ENCODE measurements at places on chromosomes 4 and X.

- DNase-seq = no peak
Measured at GRCh38 chrX:14051416-14051815, 21.7 kb upstream of the GEMIN8 start.

DNA sequence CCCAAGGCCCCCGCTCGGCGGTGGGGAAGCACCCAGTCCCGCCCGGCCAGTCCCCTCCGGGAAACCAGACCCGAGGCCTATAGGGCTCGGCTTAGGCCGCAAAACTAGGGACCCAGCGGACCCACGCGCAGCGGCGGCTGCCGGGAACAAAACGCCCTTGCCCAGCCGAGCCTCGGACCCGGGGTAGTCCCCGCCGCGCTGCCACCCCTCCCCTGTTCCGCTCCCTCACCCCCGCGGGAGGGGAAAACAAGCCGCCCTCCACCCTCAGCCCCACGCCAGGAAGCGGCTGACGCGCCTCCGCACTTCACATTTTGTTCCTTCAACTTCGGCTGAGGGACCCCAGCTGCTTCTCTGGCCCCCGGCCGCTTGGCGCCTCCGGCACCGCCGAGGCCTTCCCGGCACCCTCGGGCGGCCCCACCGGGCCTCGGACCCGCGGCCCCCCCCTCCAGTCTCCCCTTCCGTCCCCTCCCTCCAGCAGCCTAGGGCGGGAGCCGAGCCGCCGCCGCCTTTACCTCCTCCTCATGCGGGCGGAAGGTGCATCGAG, 694 bp downstream of the PDS5A start:
- peak; percentile 2 for DNase-seq

- DNase-seq = no peak
Measured at GRCh38 chrX:18573556-18573955, 98.4 kb downstream of the RS1 start.

GRCh38 chr4:147345662-147346061, 135.2 kb upstream of the EDNRA start:
- no peak for DNase-seq

GRCh38 chr4:182853731-182854330, 63.4 kb downstream of the DCTD start:
- no peak for DNase-seq

DNA sequence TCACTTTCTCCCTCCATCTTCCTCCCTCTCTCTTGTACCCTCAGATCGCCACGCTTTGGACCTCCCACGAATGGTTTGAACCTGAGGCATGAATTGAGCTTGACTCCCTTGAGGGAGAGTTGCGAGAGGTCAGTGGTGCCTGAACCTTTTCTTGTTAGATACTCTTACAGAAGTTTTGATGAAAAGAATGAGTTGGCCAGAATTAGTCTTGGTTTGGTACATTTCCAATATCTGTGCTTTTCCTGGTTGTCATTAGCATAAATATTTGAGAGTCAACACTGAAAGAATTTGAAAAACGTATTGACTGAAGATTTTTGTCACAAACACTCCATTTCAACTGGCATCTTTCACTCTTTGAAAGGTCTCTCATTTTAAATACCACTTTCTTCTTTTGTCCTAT, 510.6 kb upstream of the DIPK2B start:
- DNase-seq = no peak

GRCh38 chr4:173526724-173527102, 3.3 kb downstream of the HAND2 start:
- DNase-seq = no peak

DNA sequence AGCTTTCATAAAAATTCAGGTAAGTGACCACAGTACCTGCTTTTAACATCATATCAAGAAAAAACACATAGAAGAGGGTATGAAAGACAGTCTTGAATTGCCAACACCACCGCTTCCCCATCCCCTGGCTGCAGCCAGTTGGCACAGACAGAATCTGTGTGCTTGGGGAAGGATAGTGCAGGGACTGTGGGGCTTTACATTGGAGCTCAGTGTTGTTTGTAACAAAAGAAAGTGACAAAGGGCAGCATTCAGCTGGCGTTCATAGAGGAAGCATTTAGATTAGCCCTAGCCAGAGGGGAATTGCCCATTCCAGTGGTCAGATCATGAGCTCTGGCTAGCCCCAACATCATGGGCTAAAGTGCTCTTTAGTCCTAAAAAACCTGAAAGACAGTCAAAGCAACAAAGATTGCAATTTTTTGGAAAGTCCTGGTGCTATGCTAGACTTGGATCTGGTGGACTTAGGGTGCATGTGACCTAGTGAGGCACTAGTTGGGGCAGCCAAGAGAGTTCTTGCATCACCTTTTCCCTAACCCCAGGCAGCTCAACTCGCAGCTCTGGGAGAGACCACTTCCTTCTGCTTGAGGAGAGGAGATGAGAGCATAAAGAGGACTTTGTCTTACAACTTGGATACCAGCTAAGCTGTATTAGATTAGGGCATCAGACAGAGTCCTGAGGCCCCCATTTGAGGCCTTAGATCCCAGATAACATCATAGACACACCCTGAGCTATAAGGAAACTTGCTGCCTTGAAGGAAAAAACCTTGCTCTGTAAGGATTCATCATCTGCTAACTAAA, 1602.4 kb upstream of the ADGRL3 start:
- DNase-seq = no peak

All from stimulated activated CD8-positive, alpha-beta memory T cell treated with anti-CD3 and anti-CD28 coated beads, Interleukin-2, amount 100 ng/mL, for 1 hour (primary cell).